ENCODE measurements at places on chromosomes 16 and 17. TPM values are rescaled to one million over a fixed set of nuclear protein-coding genes. Genes with fewer than 3 reads are reported as not detected.

The COL1A1 gene
- total RNA-seq: 8.7 TPM

The MYH8 gene
- total RNA-seq: not detected

The OR1A1 gene
- not detected for total RNA-seq

The KRT20 gene
- 0.41 TPM for total RNA-seq

The DRG2 gene
- 51.3 TPM for total RNA-seq

The RUNDC3A gene
- 0.81 TPM for total RNA-seq

The C17orf100 gene
- 2.8 TPM for total RNA-seq

The SDR42E1 gene
- total RNA-seq: 1.6 TPM

The KARS1 gene
- total RNA-seq: 177 TPM

The KRTAP3-3 gene
- not detected for total RNA-seq

The KRTAP2-4 gene
- not detected for total RNA-seq

The LDAF1 gene
- 17.2 TPM for total RNA-seq

The CLEC3A gene
- total RNA-seq: not detected

The FBXO39 gene
- total RNA-seq: not detected

The PKMYT1 gene
- total RNA-seq: 88.9 TPM

The CDH3 gene
- total RNA-seq: 0.31 TPM

The HBQ1 gene
- 6.4 TPM for total RNA-seq

The CCL7 gene
- 0.21 TPM for total RNA-seq

The CX3CL1 gene
- total RNA-seq: 0.22 TPM

The ITGAL gene
- total RNA-seq: 0.18 TPM

The TLCD2 gene
- total RNA-seq: 1.8 TPM

The ABAT gene
- total RNA-seq: 0.28 TPM

The STAT5B gene
- total RNA-seq: 29.9 TPM

The GALR2 gene
- 0.89 TPM for total RNA-seq

The TMEM100 gene
- not detected for total RNA-seq

The GFAP gene
- 0.68 TPM for total RNA-seq

The CTRB1 gene
- total RNA-seq: not detected

Measured in A549 treated with Hydrocortisone at 1 μM for 4 hours (cell line).